Naive thymus-derived CD8-positive, alpha-beta T cell (primary cell): ENCODE measurements at places on chromosomes 3 and 15.

DNA sequence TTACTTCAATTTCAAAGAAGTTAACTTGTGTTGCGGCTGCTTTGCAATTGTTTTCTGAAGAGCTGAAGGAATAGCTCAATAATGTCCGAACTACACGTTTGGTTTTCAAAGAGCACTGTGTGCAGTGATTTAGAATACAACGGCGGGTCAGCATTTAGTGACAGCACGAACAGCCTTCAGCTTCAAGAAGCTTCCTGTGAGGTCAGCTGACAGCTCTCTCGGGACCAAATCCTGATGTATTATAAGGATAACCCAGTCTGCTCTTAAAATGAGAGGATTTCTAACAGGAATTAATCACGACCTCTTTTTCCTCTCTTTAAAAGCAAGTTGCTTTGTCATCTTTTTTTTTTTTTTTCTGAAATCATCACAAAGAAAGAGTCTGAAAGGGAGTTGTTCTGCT is 97.9 kb upstream of the UNC13C start:
- no peak for DNase-seq

- DNase-seq, result no peak
Observed at GRCh38 chr3:58383476-58383875, 50.2 kb downstream of the PDHB start.

GRCh38 chr3:123620343-123620742 is 35.5 kb upstream of the HACD2 start:
- no peak for DNase-seq

DNA sequence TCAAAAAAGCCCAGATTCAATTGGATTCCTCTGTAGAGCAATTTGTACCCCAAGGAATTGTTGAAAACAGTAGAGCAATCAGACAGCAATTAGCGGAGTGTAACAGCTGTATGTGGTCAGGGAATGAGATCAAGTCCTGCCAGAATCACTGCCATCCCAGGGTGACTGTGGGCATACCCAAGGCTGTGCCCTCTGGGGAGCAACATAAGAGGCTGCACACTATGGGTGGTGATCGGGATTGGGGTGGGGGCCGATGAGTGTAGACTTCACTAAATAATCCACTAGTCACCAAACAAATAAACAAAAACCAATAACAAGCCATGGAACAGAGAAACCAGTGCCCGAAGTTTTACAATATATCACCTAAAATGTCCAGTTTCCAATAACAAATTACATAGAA is 12.1 kb upstream of the ELP6 start:
- no peak for DNase-seq

DNA sequence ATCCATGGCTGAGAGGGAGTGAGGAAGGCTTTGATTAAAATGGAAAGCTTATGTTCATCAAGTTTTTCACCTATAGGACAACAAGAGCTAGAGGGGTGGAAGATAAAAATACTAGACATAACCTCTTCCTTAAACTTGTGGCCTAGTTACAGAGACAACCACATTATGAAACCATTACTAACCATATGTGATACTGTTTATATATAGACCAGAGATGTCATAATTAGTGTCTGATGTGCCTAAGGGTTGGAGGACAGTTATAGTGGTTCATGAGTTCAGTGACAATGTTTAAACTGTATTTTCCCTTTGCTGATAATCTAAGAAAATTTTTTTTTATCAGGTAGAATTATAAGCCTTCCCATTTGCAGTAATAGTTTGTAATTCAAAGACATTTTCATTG is 23.7 kb downstream of the PHLDB2 start:
- DNase-seq, result no peak

GRCh38 chr3:12840591-12841148 is 695 bp downstream of the RPL32 start:
- DNase-seq, result peak; percentile 41

GRCh38 chr15:97748576-97748975 is 211.9 kb upstream of the ARRDC4 start:
- no peak for DNase-seq

DNA sequence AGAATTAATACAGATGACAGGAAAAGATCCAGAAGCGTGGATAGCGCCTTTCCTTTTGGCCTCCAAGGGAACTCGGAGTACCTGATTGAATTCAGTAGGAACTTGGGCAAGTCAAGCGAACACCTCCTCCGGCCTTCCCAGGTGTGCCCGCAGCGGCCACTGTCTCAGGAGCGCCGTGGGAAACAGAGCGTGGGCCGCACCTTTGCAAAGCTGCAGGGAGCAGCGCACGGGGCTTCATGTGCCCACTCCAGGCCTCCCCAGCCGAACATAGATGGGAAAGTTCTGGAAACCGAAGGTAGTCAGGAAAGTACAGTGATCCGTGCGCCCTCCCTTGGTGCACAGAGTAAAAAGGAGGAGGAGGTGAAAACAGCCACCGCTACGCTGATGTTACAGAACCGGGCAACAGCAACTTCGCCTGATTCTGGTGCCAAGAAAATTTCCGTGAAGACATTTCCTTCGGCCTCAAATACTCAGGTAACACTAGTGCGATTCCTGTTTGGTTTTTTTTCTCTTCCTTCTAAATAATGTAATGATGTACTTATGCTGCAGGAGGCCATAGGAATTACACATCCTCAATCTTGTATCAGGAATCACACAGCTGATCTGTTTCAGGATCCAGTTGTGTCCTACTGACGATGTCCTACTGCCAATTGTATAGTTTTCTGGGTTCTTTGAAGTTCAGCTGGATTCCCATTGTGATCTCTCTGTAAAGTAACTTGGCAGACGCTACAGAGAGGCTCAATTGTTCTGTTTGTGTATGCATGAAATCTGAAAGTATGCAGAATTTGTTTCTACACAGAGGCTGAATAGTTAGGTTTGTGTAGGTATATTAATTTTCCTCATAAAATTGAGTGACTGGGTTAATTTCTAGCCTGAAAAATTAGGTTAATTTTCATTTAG is 63.1 kb downstream of the CGNL1 start:
- DNase-seq, result no peak

GRCh38 chr15:48358229-48359152 is 27.3 kb downstream of the DUT start:
- no peak for DNase-seq

GRCh38 chr3:192366916-192367315 is 360.4 kb downstream of the FGF12 start:
- DNase-seq, result no peak

GRCh38 chr15:61916104-61916503 is 144.1 kb downstream of the VPS13C start:
- DNase-seq, result no peak

DNA sequence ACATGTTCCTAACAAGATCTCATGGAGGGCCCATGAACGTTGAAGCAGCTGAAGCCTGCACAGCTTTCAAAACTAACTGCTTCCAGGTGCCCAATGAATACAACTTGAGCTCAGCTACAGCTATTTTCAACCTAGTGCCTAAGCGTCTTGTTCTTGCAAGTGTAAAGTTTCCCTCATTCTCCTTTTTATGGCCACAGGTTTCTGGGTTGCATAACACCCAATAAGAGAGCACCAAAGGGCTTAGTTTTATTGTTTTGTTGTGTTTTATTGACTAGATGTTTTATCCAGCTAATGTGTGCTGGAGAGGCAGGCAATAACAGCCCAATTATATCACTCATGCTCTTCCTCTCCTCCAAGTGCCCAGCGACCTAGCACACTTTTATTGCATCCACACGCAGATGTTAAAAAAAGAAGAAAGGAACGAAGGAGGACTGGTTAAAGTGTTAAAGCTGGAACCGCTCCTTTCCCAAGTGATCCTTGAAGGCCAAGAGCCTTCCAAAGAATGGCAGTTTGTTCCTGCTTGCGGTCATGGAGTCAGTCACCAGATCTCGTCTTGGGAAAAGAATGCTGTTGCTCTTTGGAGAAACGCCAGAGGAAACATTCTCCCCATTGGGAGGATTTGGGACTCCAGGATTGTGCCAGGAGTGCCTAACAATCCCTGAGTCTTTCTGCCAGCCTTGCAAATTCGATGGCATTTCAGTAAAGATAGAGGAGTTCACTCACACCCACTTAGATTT is 156.9 kb downstream of the MEX3B start:
- no peak for DNase-seq

DNA sequence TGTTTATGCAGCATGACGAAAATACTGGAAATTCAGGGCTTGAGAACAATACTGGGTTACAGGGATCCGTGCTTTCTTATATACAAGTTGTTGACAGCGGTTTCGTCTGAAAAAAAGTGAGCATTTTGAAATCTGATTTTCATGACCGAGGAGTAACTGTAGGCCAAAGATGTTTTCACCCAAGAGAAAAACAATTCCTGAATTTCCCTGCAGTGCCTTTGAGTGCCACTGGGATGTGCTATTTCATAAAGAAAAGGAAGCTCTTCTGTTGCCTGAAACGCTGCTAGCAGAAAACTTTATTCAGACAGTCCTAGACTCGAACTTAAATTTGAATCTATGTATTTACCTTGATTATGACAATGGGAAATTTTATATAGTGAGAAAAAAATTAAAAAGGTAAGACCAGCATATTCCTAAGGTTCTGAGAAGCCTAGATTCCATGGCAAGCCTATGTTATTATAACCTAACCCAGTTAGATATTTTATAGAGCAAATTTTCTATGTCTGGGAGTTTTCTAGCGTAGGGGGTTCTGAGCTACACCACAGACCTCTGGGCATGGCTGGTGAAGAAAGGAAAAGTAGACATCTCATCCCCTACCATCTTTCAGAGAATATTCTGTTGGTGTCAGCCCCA is 30.2 kb downstream of the KCNAB1 start:
- peak; percentile 29 for DNase-seq

DNA sequence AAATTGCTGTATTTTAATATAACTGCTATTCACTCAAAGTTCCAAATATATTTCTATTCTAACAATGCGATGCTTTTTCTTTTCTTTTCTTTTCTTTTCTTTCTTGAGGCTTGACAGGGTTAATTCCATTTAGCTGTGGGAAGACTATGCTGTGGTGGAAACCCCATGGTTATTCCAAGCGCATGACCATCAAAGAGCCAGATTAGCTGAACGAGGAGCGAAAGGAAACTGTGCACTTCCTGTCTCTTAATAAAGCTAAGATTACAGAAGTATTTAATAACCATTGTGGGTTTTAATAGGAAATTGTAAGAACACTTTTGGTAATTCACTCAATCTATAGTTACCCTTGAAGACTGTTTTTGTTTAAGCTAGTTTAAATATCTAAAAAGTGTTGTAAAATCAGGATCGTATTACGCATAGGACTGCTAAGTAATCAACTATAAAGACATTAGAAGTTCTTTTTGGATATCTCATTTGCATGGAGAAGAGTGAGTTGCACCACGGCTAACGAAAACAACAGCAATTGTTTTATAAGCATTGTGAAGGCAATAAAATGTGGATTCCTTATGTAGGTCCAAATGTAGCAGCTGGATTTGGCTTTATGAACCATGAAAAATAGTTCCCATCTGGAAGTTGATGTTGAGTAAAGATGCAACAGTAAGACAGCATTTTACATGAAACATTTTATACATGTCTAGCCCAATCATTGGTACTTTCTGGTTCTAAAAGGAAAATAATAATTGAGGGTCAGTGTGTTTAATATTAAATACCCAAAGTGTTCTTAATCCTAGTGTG is 105.4 kb downstream of the ZIC1 start:
- DNase-seq, result no peak

- no peak for DNase-seq
Observed at GRCh38 chr15:72155003-72155621, 36.9 kb downstream of the SENP8 start.

DNA sequence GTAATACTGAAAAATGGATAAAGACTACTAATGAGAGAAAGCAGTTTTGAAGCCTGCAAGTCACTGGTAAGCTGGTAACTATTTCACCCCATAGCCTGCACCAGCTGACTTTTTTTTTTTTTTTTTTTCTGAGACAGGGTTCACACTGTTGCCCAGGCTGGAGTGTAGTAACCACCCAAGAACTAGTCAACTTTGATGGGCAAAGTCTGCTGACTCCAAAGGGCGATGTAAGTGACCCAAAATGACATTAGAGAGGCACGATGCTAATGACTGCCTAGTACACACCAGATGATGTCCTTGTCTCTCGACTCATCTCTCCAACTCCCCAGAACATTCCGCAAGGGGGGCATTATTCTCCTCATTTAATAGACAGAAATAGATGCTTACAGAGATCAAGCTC is 12.9 kb upstream of the TMEM41A start:
- no peak for DNase-seq

- peak; percentile 27 for DNase-seq
Observed at GRCh38 chr3:195769551-195769950, 42.2 kb downstream of the MUC4 start.

- DNase-seq, result no peak
Observed at GRCh38 chr15:43102187-43102586, 3.7 kb downstream of the UBR1 start.

DNA sequence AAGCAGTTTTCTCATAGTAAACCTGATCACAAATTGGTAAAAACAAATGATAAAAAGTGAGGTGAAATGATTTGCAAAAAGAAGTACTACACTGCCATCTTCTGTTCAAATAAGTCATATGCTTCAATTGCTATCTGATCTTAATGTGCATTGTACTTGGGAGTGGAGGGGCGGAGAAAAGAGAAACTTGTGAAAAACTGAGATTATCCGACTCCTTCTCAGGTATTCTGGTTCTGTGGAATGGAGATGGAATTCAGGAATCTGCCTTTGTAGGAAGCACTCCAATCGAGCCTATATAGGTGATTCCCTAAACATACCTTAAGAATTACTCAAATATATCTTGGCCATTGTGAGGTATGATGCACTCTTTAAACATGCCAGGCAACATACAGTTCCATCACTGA is 180.6 kb downstream of the CHL1 start:
- no peak for DNase-seq

- DNase-seq, result no peak
Observed at GRCh38 chr3:9167222-9167621, 82.2 kb downstream of the SRGAP3 start.

GRCh38 chr15:90291679-90292356 is 26.3 kb downstream of the NGRN start:
- DNase-seq, result no peak

- no peak for DNase-seq
Observed at GRCh38 chr15:33086500-33087121, 107.9 kb downstream of the FMN1 start.
